ENCODE measurements at places on chromosomes 16 and 17.

DNA sequence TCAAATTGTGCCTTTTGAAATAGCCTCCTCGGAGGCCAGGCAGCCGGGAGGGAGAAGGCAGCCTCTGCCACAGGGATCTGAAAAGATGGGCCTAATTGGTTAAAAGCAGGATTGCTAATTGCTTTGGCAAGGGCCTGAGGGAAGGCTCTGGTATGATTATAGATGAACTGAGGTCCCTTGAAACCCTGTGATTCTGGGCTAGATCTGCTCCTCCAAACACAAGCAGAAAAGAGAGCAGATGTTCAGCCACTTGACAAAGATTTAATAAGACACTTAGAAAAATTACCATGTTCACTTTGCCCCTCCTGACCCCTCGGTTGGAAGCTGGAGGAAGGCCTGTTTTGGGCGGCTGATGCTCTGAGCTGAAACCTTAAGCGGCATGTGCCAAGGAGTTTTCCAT, 209.5 kb upstream of the MPHOSPH6 start:
- no peak for DNase-seq

- DNase-seq, result no peak
Observed at GRCh38 chr16:73553941-73554660, 506.2 kb upstream of the ZFHX3 start.

GRCh38 chr17:46202424-46202823, 9.2 kb upstream of the KANSL1 start:
- no peak for DNase-seq

DNA sequence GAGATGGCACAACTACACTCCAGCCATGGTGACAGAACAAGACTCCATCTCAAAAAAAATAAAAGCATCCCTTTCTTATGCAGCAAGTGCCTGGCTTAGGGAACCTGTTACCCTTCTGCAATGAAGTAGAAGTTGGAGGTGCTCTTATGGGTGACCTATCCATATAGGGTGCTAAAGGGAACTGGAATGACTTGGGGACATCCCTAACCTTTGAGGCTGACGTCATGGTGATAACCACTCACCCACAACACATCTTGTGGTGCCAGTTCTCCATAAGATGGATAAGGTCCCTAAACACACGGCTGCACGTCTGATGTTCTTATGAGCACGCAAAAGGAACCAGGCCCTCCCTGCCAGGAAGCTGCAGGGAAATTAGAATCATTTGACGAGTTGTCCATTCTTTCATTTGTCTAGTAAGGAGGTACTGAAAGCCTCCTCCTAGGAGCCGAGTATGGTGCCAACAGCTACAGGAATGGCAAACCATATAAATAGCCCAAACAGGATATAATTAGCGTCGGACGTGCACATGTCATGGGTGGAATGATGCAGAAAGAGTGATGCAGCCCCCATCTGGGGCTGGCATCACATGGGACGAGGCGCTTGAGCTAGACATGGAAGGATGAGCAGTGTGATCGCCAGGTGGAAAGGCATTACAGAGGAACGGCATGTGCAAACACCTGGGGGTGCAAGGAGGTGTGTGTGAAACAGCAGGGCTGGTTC, 52.5 kb downstream of the ARHGAP27 start:
- no peak for DNase-seq

GRCh38 chr17:16418685-16419068, 3.3 kb downstream of the TRPV2 start:
- no peak for DNase-seq

DNA sequence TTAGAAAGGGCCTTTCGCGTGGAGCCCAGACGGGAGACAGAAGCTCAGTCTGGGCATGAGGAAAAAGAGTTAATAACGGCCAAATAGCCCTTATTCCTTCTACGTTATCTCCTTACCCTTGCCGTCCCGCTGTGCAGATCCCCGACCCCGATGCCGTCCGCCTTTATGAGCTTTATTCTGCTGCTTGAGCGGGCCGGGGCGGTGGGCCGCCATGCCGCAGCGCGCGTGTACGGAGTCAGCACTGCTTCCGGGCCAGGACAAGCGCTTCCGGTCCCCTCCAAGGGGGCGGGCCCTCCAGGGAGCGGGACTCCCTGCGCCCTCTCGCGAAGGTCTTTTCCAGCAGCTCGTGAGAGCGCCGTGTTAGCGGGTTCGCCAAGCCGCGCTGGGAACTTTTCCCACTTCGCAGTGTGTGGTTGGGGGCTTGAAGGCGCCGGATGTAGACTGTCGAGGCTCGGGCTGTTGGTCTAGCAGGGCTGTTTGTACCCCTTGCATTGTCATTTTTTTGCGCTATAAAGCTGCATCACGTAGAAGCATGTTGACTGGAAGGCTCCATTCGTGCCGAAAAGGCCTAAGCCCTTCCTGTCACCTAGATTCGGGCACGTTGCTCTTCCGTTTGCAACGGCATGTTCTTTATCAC, at the start of gene TSR1:
TSR1 (minus strand) TSS at position 243 of the 637 bp plus-strand sequence; CDS start at position 213, 30 bp downstream.
- peak; percentile 53 for DNase-seq

GRCh38 chr17:74968361-74968780, 4.2 kb downstream of the HID1 start:
- DNase-seq, result no peak

DNA sequence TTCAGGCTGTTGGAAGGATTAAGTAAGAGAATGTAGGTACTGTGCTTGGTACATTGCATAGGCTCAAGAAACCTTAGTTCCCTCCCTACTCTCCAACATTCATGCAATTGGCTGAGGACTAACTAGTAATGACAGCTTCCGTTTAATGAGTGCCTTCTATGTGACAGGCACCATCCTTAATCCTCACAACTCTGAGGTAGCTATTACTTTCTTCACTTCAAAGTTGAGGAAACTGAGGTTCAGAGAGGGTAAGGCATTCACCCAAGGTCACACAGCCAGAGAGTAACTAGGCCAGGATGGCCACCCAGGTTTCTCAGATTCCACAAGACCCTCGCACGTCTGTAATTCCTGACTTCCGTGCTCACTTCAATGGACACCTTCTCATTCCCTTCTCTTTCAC, 22.2 kb downstream of the UNC119 start:
- no peak for DNase-seq

DNA sequence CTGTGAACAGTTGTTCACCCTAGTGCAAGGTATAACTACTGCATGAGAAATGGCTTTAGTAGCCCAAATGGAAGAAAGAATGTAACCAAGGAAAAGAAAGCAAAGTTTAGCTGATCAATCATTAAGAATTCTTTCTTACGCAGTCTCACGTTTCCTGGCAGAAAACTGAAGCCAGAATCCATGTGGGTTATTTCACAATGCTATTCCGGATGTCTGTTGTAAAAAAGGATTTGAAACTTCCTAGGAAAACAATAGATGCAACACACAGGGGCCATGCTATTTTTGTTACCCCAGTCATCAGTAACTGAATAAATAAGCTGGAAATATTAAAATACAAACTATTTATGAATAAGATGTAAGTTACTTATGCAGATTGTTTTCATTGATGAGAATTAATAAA, 802.5 kb downstream of the CDH8 start:
- no peak for DNase-seq

- no peak for DNase-seq
Observed at GRCh38 chr16:86366481-86366880, 143.8 kb upstream of the FOXF1 start.

- DNase-seq, result no peak
Observed at GRCh38 chr17:58319173-58320162, 9.1 kb downstream of the TSPOAP1 start.

DNA sequence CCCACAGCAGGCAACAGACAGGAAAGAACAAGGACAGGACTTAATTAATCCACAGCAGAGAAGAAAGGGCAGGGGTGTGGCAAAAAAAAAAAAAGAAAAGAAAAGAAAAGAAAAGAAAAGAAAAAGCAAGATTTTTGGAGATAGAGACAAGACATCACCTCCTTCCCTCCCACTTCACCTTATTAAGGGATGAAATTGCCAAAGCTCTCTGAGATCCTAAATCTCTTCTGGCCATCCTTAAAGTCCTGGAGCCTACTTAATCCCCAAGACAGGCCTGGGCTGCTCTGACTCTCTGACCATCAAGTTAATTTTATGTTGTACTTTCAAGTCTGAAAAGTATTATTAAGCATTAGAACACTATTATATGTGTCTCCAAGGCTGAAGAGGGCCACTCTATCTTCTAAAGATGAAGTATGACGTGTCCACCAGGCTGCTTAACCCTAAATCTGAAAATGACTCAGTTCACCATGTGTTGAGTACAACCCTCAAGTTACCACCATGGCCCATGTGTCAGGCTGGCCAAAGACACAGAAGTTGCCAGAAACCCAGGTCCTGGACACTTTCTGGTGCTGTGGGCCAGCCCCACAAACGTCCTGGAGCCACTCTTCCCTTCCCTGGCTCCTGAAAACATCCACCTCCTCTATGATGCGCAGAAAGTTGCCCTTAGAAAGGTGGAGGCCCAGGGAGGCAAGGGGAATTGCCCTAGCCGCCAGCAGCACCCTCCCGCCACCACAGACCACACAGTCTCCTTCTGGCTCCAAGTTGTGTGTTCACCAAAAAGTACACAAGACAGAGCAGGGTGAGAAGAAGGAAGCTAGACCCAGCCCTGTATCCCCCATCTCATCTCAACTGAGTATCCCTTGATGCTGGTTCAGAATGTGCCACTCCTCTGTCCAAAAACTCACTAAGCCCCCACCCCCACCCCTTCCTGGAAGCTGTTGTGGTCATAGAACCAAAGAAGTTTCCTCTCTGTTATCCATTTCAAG, 2.7 kb downstream of the SOCS1 start:
- DNase-seq, result no peak

DNA sequence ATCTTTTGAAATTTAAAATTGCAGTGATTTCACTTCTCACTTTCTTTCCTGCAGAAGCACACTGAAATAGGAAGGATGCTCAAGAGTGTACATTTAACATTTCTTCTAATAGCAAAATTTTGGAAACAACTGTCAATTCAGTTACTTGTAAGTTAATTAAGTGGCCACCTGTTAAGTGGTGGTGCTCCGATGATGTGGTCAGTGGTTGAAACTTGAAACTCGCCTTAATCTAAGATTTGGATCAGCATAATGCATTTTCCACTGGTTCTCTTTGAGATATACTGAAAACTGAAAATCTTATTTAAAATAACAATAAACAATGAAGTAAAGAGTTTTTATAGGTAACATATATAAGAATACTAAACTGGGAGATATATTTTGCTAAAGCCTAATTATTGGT, 7.0 kb upstream of the MYH8 start:
- no peak for DNase-seq

GRCh38 chr16:86910161-86910769, 331.9 kb downstream of the FOXL1 start:
- no peak for DNase-seq

DNA sequence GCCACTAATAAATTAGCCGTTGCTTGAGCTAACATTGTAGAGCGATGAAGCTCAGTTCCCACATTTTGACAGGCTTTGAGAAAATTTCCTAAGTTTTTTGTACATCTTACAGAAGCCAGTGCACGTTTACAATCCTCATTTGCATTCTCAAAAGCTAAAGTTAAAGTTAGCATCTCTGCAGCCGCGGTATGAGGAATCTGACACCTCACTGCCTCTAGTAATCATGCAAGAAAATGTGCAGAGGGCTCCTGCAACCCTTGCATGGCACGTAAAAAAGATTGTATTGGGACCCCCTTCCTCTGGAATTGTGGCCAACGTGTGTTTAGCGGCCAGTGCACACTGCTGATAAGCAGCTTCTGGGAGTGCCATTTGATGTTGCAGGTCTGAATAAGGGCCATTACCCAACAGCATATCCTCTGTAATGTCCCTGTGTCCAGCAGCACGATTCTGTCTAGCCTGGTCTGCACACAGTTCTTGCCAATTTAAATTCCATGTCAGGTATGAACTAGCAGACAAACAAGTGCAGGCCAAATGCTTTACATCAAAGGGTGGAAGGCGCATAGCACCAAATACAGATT, 12.4 kb upstream of the ZNF689 start:
- DNase-seq, result no peak

GRCh38 chr16:17275076-17276009, 195.4 kb downstream of the XYLT1 start:
- no peak for DNase-seq

- DNase-seq, result no peak
Observed at GRCh38 chr16:17258848-17259713, 211.7 kb downstream of the XYLT1 start.

DNA sequence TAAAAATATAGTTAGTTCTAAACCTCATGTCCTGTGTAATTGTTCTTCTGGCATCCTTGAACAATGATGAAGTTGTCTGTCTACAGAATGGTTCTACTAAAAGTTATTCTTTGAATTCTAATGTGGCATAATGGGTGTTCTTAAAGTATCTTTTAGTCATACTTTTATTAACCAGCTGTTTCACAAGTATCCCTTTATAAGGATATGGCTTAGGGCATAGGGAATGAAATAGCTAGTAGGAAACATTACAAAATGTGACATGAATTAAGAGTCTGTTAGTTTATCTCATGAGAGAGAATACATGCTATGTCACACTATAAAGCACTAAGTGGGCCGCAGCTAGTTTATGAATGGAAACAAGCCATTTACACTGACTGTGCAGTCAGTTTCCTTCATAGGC, 26.3 kb upstream of the CAPNS2 start:
- DNase-seq, result no peak

DNA sequence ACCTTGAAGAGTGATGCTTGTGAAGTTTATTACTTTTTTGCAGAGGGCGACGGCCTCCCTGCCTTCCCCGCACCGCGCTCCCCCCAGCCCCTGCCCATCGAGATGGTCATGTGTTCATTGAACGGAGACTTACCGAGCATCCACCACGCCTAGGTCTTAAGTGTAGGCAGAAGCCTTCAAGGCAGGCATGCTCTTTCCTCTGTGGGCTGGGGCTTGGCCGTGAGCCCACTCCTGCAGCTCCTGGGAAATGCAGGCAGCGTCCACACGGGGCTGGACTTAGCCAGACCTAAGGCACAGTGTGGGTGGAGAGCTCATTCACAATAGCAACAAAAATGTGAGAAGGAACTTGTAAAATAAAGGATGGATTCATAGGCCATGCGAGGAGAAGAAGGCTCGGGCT, 19.2 kb downstream of the RNF213 start:
- DNase-seq, result no peak

GRCh38 chr17:54992797-54993639, 24.5 kb downstream of the STXBP4 start:
- DNase-seq, result peak; percentile 17

DNA sequence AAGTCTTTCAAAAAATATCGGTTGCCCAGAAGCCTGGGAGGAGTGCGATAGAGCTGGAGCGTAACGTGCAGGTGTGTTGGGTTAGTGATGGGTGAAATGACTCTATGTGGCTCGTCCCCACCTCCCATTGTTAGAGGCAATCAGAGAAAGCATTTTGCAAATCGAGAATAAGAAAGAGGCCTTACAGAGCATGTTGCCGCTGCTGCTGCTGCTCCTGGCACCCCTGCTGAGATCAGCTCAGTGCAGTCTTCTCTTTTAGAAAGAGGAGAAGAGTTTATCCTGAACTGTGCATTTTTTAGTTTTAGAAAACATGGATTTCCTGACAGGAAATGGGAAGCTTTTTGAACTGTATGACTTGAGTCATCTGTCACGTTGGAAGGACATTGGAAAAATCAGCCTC, 774.5 kb upstream of the RBFOX1 start:
- DNase-seq, result no peak

DNA sequence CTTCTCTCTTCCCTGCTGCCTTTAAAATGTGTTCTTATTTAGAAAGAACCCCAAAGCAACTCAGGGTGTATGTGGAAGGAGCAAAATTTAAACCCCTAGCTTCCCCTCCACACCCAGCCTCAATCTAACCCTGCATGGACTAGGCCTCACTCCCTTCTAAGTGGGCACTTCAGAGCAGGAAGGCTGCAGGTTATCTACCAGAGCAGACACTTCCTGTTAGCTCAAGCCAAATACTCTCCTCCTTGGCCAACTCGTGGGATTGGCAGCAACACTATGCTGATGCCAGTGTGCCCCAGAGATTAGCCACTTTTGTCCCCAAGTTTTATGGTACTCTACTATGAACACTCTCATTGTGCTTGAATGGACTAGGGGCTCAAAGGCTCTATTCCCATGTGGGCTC, 35.6 kb downstream of the CCDC42 start:
- DNase-seq, result no peak

Measured in HS-27A (cell line).